Activated T-helper 2 cell treated with anti-CD3 and anti-CD28 coated beads, Interferon-gamma antibody, Interleukin-2, Interleukin-4, amounts not matched to agents 10 μg/mL and 5 μg/mL and 100 μg/mL, durations not matched to agents 14 hours and 24 hours and 36 hours (primary cell): ENCODE measurements at places on chromosomes 2 and 18. TPM values are rescaled to one million over a fixed set of nuclear protein-coding genes. Genes with fewer than 3 reads are reported as not detected.

DNA sequence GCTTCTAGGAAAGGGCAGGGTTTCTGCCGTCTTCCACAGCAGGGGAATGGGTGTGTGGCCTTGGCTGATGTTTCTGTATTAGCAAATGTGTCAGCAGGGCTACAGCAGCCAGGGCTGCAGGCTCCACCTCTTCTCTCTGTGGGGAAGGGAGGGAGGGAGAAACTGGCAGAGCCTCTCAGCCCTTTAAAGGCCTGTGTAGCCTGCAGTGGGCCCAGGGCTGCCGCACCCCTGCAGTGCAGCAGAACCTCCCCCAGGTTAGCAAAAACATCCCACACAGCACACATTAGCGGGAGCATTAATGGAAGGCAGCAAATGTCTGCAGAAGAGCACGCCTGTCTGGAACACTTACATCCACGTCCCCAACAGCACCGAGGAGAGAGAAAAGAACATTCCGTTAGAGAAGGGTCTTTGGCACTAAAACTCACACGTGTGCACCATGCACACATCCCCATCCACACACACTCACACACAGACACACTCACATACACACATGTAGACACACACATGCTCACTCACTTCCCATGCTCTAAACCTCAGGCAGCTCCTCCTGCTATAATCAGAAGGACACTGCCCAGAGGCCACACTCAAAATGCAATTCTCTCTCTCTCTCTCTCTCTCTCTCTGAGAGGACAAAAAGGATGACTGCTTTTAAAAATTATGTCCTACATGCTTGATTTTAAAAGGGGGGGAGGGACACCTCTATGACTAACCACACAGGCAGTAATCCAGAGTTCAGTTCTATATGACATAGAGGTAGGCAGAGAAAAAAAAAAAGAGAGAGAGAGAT lies 24.1 kb downstream of the MRPL35 start:
- no peaks in the 10 kb centered on the region for H3K36me3 ChIP-seq
- no peaks in the 10 kb centered on the region for H3K27me3 ChIP-seq
- H3K27ac ChIP-seq, result no peak overlapping the region
- H3K4me1 ChIP-seq, result peaks cover 13% of the 10 kb centered on the region
- no peak for DNase-seq

GRCh38 chr2:224434618-224435017 lies 32.7 kb upstream of the FAM124B start:
- no peak overlapping the region for H3K4me3 ChIP-seq
- peaks cover 5% of the 10 kb centered on the region for H3K27me3 ChIP-seq
- H3K27ac ChIP-seq, result no peak overlapping the region

- DNase-seq, result no peak
- no peaks in the 10 kb centered on the region for H3K4me1 ChIP-seq
- H3K27me3 ChIP-seq, result no peaks in the 10 kb centered on the region
Observed at GRCh38 chr2:185130685-185131084, 532.4 kb downstream of the ZNF804A start.

DNA sequence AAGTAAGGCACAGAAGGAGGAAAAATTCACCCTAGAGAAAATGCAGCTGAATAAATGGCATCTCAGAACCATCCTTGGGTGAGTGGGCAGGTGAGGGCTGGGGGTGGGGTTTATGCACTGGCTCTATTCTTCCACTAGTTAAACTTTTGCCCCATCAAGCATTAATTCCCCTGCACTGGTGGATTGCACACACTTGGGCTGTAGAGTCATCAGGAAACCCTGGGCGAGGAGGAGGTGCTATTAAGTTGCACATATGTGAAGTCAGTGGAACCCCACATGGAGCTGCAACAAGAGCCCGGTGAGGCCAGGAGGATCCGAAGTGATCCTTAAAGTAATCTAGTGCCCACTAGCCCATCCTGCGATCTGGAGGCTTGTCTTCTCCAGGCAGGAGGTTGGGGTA lies 6.8 kb upstream of the DNAJB2 start:
- H3K36me3 ChIP-seq, result no peaks in the 10 kb centered on the region
- H3K27ac ChIP-seq, result no peak overlapping the region
- H3K4me1 ChIP-seq, result peaks cover 6% of the 10 kb centered on the region
- DNase-seq, result no peak

DNA sequence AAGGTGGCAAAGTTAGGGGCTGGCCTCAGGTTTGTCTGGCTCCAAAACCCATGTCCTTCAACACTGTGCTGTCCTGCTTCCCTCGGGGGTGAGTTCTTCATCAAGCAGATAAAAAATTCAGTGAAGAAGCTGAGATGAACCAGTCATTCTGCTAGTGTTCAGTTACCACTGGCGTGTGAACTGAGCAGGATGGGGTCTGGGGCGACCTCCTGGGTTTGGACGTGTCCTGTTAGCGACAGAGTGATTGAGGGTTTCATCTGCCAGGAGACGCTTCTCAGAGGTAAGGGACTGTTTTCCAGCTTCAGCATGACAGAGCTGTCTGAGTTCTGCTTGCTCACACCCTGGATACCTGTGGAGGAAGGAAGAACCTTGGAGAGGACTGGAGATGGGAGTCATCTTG lies 14.6 kb downstream of the CEP68 start:
- H3K4me3 ChIP-seq, result no peak overlapping the region
- H3K27ac ChIP-seq, result peak overlapping the region; percentile 50
- peaks cover 34% of the 10 kb centered on the region for H3K36me3 ChIP-seq
- H3K27me3 ChIP-seq, result no peaks in the 10 kb centered on the region
- DNase-seq, result no peak

- no peak for DNase-seq
- no peaks in the 10 kb centered on the region for H3K36me3 ChIP-seq
- no peak overlapping the region for H3K4me3 ChIP-seq
- H3K27ac ChIP-seq, result no peak overlapping the region
Observed at GRCh38 chr2:64394153-64394552, 59.8 kb upstream of the LGALSL start.

DNA sequence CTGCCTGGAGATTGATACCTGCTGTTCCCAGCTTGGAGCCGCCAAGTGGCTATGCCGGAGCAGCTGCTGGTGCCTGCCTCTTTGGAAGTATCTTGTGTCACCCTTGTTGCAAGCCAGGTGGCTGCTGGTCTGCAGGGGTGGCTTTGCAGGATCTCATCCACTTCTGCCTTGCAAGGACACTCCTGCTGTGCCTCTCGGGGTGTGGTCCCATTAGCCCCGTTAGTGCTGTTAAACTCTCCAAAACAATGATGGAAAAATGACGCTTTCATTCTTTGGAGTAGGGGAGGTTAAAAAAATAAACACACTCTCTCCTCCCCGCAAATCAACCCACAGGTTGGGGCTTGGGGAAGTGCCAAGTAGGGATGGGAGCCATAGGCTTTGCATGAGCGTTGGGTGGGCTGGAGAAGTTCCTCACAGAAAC lies 352.8 kb downstream of the RNF144A start:
- H3K27ac ChIP-seq, result no peak overlapping the region
- peaks cover 1% of the 10 kb centered on the region for H3K27me3 ChIP-seq
- DNase-seq, result no peak
- H3K36me3 ChIP-seq, result no peaks in the 10 kb centered on the region
- H3K4me1 ChIP-seq, result no peaks in the 10 kb centered on the region

DNA sequence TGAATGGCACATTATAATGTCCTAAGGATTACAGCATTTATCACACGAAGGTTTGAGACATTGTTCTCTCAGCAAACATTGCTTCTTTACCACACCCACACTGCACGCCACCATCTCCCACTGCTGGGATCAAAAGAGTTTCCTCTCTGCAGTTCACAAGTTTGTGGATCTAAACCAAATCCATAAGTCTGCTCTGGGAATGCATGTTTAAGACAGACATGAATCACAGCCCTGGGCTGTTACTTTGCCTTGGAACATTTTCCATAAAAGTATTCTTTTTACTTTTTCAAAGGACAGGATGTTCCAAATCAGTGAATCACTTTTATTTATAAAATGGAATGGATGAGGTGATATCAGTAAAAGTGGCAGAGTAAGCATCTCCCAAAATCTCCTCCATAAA lies 36.1 kb downstream of the STPG4 start:
- no peaks in the 10 kb centered on the region for H3K36me3 ChIP-seq
- no peak for DNase-seq
- H3K27ac ChIP-seq, result no peak overlapping the region

DNA sequence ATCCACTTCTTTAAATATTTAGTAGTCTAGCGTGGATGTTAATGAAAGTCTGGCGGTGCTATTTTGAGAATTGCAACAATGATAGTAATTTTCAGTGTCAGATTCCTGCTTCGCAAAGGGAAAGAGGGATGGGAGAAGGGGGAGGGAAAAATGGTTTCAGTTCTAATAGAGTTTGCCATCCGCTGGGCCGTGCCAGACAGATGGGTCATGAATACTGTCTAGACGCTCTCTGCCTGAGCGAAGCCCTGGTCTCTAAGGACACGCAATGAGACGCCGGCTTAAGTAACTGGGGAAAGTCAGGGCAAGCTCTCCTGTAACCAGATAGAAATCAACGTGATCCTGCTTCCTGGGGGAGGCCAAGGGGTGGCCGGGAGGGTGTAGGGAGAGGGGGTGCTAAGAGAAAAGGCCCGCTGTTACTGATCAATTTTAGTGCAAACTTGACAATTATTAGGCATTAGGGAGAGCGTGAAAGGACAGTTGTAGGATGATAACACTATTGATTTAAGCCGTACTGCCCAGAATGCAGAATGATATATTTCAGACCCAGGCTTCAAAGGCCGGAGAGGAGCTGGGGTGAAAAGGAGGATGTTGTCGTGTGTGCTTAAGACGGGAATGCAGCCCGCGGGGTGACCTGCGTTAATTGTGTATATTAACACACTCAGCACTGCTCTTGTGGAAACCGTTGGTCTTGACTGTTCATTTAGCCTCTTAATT lies 229.2 kb downstream of the LDLRAD4 start:
- no peak overlapping the region for H3K27ac ChIP-seq
- no peaks in the 10 kb centered on the region for H3K36me3 ChIP-seq
- no peaks in the 10 kb centered on the region for H3K27me3 ChIP-seq
- DNase-seq, result no peak

- no peaks in the 10 kb centered on the region for H3K27me3 ChIP-seq
- H3K4me3 ChIP-seq, result no peak overlapping the region
- DNase-seq, result no peak
- no peaks in the 10 kb centered on the region for H3K36me3 ChIP-seq
- no peaks in the 10 kb centered on the region for H3K4me1 ChIP-seq
Observed at GRCh38 chr2:211976076-211976475, 562.5 kb downstream of the ERBB4 start.

The SP140 gene
- total RNA-seq, result 316 and 317 TPM in 2 replicates

The TRAPPC12 gene
- total RNA-seq, result 84.6 and 87.1 TPM in 2 replicates

The LIPG gene
- 0.53 and 0.59 TPM in 2 replicates for total RNA-seq

The SIX3 gene
- 0.25 and 0.34 TPM in 2 replicates for total RNA-seq

The SPDYA gene
- 1.5 and 1.8 TPM in 2 replicates for total RNA-seq
